ENCODE measurements at places on chromosomes 5 and 9.

DNA sequence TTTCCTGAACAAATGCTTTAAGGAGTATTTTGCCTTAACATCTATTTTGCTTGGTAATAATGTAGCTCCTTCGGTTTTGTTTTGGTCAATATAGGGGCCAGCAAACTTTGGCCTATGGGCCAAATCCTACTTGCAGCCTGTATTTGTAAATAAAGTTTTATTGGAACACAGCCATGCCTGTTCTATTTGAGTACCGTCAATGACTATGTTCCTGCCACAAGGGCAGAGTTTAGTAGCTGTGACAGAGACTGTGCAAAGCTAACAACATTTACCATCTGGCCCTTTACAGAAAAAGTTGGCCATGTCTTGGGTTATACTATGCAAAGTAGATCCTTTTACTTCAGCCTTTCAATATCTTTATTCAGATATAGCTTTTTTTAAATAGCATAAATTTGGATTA, 113.4 kb downstream of the NR3C1 start:
- DNase-seq, result no peak

- no peak for DNase-seq
Observed at GRCh38 chr9:13915591-13916301, 398.2 kb downstream of the NFIB start.

- no peak for DNase-seq
Observed at GRCh38 chr9:120876842-120877240, at the start of gene PHF19. Gene PHF19 (minus strand): TSS chr9:120877188. CDS start chr9:120874741, 2,447 bp downstream.

DNA sequence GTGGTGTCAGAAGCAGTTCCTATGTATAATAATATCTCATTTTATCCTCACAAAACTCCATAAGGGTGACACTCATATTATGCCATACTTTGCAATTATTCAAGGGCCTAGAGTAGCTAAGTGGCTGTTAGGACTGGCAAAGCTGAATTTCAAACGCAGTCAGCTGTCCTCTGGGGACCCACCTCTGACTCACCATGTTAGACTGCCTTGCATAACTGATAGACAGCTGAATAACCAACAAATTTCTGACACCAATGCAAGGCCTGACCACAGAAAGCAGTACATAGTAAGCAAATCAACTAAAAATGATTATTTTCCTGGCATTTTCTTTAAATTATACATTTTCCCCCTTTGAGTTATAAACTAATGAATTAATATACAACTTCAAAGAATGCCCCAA, 251.6 kb upstream of the PTGER4 start:
- DNase-seq, result no peak

GRCh38 chr5:164394686-164395194, 889.3 kb downstream of the MAT2B start:
- DNase-seq, result no peak

DNA sequence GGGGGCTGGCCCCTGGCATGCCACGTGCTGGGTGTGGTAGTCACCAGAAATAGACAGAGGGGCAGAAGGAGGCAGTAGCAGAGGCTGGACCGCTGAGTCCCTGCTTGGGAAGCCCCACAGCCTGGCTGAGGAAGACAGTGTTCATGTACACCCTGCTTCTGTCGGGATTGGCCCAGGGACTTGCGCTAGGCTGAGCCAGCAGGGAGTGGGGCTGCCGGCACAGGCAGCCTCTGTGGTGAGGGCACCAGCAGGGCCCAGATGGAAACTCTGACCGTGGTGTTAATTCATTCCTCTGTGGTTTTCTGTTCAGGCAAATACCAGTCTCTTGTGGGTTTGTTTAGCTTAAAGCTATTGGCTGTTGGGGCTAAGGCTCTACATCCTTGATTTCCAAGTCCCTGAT, 108.6 kb upstream of the RAD23B start:
- no peak for DNase-seq

- DNase-seq, result no peak
Observed at GRCh38 chr9:107261106-107261505, 22.0 kb upstream of the RAD23B start.

DNA sequence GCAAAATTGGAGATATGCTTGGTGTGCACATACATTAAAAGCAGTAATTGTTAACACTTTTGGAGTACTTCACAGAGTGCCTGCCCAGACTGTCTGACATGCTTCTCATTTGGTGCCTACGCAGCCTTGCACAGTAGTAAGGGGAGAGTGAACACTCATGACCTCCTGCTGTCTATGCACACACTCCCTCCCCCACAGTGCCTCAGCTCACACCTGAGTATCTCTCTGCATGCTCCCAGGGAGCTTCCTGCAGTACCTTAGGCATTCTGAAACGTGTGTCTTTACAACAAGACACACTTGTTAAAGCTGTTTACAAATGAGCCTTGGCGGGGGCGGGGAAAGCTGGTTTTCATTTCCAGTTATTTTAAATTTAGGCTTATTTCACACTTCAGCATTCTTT, 18.0 kb downstream of the MAP3K1 start:
- DNase-seq, result no peak

GRCh38 chr5:115325296-115325959, 29.0 kb upstream of the CCDC112 start:
- DNase-seq, result no peak

Data from activated T-helper 1 cell treated with Interleukin-2 at 50 U/mL for 16 hours (primary cell).